ENCODE measurements at places on chromosomes 6 and 20.

DNA sequence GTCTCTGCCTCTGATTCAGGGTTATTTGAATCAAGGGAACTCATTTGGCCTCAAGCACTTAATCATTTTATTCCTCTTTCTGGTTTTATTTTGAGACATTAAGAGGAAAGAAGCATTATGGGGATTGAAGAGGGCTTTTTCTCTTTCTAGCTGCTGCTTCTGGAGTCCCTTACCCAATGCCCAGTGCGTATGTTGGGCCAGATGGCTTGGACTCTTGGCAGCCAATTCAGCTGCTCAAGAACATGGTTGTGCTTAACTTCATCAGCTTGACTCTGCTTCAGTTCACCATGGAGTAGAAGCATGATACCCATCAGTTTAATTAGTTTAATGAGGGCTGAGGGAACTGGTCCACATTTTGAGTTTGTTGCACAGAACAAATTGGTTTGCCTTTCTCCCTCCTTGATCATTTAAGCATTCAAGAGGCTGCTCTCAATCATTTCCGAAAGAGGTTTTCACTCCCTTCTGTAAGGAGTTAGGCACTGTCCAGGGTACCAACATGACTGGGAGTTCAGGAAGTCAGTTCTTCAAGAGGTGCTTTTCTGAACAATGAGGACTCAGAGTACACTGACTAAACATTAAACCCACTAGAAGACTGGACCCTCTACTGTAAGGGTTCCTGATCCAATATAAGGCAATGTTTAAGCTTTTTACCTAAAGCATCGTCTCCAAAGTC, 14.6 kb downstream of the PDYN start:
- DNase-seq, result no peak

GRCh38 chr6:36865835-36866234, 8.8 kb downstream of the PPIL1 start:
- DNase-seq, result no peak

GRCh38 chr20:10350188-10350842, 83.7 kb downstream of the MKKS start:
- no peak for DNase-seq

- no peak for DNase-seq
Observed at GRCh38 chr6:6283746-6284145, 36.7 kb downstream of the F13A1 start.

DNA sequence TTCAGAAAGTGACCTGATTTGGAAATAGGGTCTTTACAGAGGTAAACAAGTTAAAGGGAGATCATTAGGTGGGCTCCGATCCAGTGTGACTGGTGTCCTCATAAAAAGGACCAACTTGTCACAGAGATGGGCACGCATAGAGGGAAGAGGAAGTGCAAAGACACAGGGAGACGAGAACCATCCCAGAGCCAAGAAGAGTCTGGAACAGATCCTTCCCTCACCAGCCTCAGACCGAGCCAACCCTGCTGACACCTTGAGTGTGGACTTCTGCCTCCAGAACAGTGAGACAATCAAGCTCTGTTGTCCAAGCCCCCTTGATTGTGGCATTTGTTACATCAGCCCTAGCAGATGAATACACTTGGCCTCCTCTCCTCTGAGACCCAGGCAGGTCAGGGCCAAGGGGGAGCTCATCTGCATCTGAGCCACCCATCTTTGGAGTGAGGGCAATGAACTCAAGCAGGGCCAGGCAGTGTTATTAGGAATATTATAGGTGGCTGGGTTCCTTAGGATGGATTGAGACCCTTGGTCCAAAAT, 22.2 kb upstream of the SCML4 start:
- no peak for DNase-seq

DNA sequence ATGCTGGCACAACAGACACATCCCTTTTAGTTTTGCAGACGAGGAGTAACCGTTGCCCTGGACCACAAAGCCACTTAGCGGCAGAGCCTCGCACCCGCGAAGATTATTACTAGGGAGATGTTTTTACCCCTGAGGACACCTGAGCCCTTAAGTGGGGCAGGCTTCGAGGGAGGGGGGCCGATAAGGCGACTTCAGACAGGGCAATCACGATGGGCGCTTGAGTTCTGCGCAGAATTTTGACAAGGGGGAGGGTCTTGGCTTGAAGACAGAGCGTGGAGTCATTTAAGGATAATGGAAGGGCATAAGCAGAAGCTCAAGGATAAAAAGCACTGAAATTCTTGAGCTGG, 650 bp upstream of the TTK start:
- DNase-seq, result no peak

DNA sequence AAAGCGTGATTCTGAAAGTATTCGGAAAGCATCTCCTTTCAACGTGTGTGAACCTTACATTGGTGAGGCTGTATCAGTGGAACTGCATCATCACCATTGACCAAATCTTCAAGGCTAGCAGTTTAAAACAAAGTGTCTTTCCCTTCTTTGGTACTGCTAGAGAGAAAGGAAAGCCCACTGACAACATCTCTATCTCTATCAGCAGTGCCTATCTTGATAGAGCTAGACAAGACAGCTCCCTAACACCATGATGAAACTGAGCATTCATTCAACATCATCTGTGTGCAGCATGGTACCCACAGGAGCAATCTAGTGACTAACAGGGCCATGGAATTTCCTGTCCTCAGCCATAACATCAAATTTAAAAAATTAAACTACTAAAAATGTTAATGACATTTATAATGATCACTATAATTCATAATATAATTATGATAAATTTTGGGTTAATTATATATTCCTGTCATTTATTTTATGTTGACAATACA, 31.5 kb upstream of the EDN1 start:
- no peak for DNase-seq

GRCh38 chr20:2302384-2303060, 6.7 kb downstream of the TGM3 start:
- no peak for DNase-seq

- no peak for DNase-seq
Observed at GRCh38 chr6:161085246-161085645, 93.7 kb downstream of the MAP3K4 start.

Measured in stimulated activated CD8-positive, alpha-beta memory T cell treated with anti-CD3 and anti-CD28 coated beads, Interleukin-4, amount 100 ng/mL, for 24 hours (primary cell).